ENCODE measurements at places on chromosomes 5 and 9.

DNA sequence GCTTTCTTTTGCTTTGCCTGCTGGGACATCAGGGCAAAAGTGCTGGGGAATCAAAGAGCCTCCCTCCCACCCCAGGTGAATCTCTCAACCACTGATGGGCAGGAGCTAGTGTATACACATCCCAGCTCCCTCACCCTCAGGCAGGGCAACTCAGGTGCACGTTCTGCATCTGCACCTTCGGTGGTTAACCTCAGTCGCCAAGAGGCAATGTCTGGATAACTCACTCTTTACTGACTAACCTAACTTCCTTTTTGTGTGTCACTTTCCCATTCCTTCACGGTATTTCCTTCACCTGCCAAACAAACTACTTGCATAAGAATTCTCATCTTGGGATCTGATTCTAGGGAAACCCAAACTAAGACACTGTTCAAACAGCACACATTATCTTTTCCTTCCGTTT is 26.3 kb downstream of the CNTFR start:
- no peak for DNase-seq

GRCh38 chr5:40784027-40784653 is 14.0 kb downstream of the PRKAA1 start:
- peak; percentile 69 for DNase-seq

- no peak for DNase-seq
Measured at GRCh38 chr9:84668196-84669012, 1.1 kb upstream of the NTRK2 start.

GRCh38 chr9:132135456-132135855 is 26.4 kb upstream of the NTNG2 start:
- DNase-seq = no peak

DNA sequence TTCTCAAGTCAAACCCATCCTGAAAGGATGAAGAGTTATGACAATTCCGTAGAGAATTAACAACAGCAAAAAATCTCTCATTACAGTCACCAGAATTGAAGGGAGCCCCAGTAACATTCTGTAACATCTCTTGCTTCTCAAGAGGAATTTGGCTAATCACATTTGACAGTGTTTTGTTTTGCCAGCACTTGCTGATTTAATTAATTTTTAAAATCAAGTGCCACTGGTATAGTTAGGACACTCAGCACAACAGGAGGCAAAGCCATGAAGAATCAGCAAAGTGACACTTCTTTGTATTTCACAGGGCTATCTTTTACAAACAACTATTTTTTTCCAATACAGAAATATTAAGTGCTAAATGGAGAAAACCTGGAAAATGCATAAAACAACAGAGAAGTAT is 152.8 kb downstream of the MCTP1 start:
- no peak for DNase-seq

DNA sequence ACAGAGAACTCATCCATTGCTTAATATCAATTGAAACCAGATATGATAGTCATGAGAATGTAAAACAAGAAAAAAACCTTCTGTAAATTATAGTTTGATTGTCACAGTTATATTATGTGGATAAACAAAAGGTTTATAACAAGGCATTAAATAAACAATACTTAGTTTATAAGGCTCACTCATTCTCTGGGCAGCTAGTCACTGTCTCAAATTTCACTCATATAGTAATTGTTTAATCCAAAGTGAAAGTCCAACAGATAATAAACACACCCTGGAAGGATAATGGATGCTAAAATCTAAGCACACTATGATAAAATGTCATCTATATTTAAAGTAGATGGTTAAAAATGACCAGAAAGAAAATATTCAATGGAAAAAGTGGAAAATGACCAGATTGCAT is 30.8 kb upstream of the SLC12A2 start:
- DNase-seq = no peak

- DNase-seq = no peak
Measured at GRCh38 chr9:132828201-132828770, 49.8 kb downstream of the AK8 start.

DNA sequence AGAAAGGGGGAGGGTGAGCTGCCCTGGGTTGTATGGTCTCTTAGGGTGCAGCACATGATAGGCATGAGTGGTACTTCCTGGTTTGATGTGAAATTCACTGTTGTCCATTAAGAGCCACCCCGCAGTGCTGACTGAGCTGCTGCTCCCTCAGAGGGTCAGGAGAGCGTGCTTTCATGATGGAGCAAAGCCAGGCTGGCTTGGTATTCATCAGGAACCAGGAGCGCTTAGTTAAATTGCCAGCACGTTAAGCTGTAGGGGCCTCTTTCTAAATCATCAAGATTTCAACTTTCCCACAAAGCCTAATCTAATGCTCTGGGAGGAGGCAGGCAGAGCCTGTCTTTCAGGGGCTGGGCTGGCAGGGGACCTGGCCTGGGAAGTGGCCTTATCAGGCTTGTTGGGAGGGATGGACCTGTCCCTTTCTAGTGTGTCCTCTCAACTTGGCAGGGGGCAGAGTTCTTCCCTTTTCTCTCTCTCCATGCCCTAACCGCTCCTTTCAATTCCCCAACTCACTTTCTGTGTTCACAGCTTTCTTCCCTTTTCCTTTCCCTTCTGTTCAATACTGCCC is 7.9 kb downstream of the CYSTM1 start:
- no peak for DNase-seq

GRCh38 chr5:133859073-133859472 is 109.4 kb downstream of the C5orf15 start:
- DNase-seq = no peak

DNA sequence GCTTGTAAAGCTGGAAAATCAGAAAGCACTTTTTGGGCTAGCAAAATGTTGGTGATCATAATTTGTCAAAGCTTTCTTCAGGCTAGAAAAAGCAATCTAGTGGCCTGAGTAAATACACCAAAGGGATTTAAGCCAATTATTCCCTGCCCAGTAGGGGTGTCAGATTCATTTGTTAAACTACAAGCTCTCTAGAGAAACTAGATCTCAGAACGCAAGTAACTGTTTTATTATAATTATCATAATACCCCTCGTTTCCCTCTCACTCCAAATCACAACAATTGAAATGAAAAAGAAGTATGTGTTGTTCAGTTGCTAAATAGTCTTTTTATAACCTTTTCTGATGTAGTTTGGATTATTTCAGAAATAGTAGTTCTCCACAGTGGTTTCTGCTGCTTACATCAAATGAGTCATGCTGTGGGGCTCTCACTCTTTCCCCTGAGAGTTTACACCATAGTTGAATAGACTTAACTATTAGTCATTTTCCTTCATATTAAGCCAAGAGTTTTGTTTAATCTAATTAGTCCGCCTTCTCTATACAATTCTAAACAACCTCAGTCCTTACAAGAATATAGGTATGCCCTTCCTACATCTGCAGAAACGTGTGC is 918.6 kb upstream of the DMAC1 start:
- no peak for DNase-seq

DNA sequence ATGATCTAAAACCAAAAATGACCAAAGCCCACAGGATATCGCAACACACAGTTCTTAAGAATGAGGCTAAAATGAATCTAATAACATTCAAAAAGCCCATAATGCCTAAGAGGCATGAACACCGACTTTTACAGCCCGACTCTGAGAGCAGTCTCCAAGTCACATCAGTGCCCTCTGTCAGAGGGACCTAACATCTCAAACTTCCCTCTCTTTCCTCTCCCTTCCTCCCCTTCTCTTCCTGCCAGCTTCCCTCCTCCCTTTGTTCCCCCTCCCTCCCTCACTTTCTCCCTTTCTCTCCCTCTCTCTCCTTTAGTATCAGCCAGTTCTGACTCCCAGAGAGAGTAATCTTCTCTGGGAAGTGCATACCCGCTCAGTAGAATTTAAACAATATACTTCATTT is 154.4 kb downstream of the GLIS3 start:
- no peak for DNase-seq

GRCh38 chr5:3862906-3863305 is 267.3 kb downstream of the IRX1 start:
- DNase-seq = no peak

GRCh38 chr9:136885950-136886578 is at the start of gene TRAF2:
TRAF2 (plus strand) TSS chr9:136886516; CDS start chr9:136898741, 12,225 bp downstream.
- peak; percentile 99 for DNase-seq

- peak; percentile 77 for DNase-seq
Measured at GRCh38 chr9:74777136-74777879, 110.4 kb downstream of the TRPM6 start.

GRCh38 chr5:142324136-142324870 is 518 bp downstream of the SPRY4 start:
- peak; percentile 77 for DNase-seq

DNA sequence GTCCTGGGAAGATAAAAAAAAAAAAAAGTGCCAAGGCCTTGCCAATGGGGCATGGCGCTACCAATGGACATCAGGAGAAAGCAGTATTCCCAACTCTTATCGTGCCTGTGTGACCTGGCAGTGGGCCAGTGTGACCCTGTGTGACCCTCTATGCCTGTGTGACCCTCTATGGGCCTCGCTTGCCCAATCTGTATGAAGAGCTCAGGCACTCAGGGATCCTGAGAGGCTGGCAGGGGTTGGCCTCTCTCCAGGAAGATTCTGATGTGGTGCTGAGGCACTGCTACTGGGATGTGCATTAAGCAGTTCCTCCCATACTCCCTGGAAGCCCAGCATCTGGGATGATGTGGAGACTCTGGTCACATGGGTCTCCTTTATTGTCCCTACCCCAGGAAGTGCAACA is 179.2 kb downstream of the MACROH2A1 start:
- DNase-seq = no peak

- no peak for DNase-seq
Measured at GRCh38 chr5:96315431-96315830, 117.6 kb downstream of the PCSK1 start.

GRCh38 chr5:68303754-68304420 is 88.3 kb downstream of the PIK3R1 start:
- DNase-seq = no peak

DNA sequence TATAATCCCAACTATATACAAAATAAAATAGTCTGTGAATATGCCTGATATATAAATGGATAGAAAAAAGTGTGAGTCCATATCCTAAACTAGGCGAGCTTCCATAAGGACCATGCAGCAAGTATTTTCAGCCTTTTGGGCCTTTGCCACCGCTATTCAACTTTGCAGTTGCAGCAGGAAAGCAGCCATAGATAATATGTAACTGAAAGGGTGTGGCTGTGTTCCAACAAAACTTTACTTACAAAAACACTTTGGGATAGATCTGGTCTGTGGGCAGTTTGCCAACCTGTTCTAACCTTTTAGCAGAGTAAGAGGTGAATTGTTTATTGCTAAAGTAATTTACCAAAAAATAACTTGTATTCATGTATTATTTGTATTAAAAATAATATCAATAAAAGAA is 127.8 kb upstream of the GPR151 start:
- no peak for DNase-seq

GRCh38 chr5:87877495-87877894 is 391.1 kb downstream of the TMEM161B start:
- DNase-seq = no peak

DNA sequence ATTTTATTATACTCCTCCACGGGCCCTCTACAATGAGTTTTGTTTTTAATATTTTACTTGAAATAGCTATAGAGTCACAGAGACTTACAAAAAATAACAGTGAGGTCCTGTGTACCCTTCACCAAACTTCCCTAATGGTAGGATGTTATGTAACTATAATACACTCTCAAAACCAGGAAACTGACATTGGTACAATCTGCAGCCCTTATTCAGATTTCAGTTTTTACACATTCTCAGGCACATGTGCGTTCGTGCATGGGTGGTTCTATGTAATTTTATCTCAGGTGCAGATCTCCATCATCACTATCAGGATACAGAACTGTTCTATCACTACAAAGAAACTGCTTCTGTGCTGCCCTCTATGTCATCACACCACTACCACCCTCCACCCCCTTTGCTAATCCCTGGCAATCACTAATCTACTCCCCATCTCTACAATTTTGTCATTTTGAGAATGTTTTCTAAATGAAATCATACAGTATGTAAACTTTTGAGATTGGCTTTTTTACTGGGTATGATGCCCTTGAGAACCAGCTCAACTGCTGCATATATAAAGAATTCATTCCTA is 16.4 kb downstream of the RAB14 start:
- no peak for DNase-seq

GRCh38 chr5:100043475-100043874 is 491.7 kb upstream of the FAM174A start:
- no peak for DNase-seq

- DNase-seq = no peak
Measured at GRCh38 chr9:69013382-69013727, 558 bp downstream of the PRKACG start.

- DNase-seq = no peak
Measured at GRCh38 chr9:95058121-95058785, 259.3 kb downstream of the FANCC start.

GRCh38 chr5:18433336-18433735 is 799.1 kb downstream of the TAF11L14 start:
- no peak for DNase-seq

DNA sequence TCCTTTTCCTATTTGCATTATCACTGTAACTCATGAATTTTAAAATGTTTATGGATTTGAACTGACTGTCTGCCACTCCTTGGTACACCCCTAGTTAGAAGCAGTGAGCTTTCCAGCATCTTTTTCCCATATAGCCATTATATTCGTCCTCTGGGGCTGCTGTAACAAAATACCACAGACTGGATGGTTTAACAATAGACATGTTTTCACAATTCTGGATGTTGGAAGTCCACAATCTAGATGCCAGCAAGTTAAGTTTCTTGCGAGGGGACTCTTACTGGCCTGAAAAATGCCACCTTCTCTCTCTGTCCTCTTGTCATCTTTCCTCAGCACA is 530.0 kb downstream of the SEMA5A start:
- DNase-seq = no peak

GRCh38 chr9:95025213-95026147 is 292.0 kb downstream of the FANCC start:
- DNase-seq = peak; percentile 85

- no peak for DNase-seq
Measured at GRCh38 chr5:172602783-172603231, 38.3 kb upstream of the NEURL1B start.

GRCh38 chr5:122707796-122708195 is 67.1 kb upstream of the SNX2 start:
- DNase-seq = no peak

- no peak for DNase-seq
Measured at GRCh38 chr5:172402531-172403188, 51.7 kb downstream of the SH3PXD2B start.

DNA sequence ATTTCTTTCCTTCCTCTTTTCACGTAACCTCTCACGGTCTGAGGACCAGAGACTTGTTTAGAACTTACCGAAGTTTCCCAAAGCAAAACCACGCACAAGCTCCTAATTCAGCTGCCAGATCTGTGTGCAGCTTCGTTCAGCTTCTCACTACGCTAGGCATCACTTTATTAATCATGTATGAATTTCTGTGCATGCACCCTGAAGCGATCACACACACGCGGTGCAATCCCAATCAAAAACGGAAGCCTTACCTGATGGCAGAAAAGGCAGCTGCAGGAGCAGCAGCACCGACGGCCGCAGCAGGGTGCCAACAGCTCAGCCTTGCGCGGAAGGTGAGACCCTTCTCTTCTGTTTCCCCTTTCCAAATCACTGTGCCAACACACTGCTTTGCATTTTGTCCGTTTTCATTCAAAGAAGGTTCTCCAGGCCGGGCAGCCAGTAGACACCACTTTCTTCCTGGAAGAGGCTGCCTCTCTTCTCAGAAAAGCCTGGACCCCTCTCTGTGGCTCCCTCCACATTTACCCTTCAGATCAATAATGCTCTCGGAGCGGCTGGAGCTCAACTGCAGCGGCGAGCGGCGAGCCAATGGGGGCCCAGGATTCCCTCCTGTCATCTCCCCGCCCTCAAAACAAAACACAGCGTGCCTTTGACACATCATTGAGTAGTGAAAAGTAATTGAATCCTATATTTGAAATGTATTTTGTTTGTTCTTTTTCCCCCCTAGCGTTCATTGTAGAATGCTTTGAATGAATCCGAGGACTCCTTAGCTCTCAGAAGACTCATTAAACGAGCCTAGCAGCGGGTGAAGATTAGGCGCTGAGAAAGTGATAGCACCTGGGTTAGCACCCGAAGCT is at the start of gene CDH12:
CDH12 (minus strand) TSS at position 538 of the 854 bp plus-strand sequence.
- DNase-seq = peak; percentile 45
